ENCODE measurements at places on chromosomes 16 and 17.

GRCh38 chr17:67821871-67822367, 3.4 kb upstream of the BPTF start:
- DNase-seq, result no peak

DNA sequence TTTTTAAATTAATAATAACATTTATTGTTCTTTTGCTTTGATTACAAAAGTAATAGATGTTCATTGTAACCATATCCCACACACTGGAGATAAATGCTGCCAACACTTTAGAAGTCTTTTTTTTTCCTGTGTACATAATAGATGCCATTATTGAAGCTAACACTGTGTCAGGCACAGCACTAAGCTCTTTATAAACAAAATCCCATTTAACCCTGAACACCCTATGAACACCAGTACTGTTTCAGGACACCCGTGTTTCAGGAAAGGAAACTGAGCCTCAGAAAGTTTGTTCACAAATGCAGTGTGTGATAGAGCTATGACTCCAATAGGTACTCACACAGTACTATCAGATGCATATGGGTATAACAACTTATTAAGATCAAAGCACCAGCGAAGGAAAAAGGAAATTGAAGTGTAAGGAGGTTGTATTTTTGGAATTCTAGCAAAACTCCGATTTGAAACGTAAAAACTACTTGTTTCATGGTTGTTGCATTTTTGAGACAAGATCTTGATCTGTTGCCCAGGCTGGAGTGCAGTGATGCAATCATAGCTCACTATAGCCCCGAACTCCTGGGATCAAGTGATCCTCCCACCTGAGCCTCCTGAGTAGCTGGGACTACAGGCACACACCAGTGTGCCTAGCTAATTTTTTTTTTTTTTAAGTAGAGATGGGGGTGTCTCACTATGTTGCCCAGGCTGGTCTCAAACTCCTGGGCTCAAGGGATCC, 2.0 kb upstream of the KIFC3 start:
- DNase-seq, result no peak

DNA sequence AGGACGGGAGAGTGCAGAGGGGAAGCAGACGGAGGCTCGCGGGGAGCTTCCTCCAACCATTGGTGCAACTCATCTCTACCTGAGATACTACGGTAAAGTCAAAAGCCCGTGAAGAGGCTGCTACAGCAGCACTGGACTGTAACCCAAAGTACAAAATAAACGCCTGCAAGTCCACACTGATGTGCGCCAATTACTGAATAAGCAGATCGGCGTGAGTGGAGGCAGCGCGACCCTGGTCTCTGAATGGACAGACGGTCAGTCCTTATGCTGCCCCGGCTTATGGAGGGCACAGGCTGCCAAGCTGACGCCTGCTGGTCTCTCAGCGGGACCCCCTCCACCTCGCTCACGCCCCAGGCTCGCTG, 58.5 kb downstream of the LMF1 start:
- no peak for DNase-seq

DNA sequence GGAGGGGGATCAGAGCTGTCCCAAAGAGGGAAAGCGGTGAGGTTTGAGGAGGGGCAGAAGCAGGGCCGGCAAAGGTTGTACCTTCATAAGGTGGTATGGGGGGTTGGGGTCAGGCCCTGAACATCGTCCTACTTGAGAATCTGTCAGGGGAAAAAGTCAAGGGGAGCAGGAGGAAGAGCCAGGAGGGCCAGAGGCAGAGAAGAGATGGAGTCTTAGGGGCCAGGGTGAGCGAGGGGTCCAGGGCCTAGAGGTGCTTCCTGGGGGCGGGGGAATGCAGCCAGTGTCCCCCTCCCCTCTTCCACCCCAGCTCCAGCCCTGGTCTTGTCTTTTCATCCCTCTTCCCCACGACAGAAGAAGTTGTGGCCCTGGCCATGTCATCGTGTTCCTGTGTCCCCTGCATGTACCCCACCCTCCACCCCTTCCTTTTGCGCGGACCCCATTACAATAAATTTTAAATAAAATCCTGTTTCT, 1.3 kb upstream of the PRRT2 start:
- DNase-seq, result no peak
